ENCODE measurements at places on chromosomes 7 and 10. TPM values are rescaled to one million over a fixed set of nuclear protein-coding genes. Genes with fewer than 3 reads are reported as not detected.

DNA sequence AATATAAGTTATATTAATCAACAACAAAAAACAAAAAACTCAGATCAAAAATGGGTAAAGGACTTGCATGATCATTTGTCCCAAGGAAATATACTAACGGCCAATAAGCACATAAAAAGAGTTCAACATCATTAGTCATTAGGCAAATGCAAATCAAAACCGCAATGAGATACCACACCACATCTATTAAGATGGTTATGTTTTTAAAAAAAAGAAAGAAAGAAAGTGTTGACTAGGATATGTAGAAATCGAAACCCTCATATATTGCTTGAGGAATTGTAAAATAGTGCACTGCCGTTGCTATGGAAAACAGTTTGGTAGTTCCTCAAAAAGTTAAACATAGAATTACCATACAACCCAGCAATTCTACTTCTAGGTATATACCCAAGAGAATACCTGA lies 39.4 kb upstream of the CTNNA3 start:
- DNase-seq = no peak

DNA sequence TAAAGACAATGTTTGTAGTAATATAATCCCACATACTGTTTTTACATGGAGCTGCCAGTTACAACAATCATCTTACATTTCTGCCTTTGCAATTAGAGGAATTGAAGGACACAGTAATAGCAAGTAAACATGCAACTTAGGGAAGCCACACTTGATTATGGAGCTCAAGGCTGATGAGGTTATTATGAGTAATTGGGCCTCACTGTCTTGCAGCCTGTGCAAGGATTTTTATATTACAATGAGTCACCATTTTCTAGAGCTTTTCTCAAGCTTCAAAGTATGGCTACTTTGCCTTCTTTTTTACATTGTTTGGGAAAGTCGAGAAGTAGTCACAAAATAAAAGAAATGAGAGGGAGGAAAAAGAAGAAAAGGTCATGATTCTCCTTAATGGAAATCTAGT lies 226.4 kb downstream of the KIAA1217 start:
- DNase-seq = no peak

DNA sequence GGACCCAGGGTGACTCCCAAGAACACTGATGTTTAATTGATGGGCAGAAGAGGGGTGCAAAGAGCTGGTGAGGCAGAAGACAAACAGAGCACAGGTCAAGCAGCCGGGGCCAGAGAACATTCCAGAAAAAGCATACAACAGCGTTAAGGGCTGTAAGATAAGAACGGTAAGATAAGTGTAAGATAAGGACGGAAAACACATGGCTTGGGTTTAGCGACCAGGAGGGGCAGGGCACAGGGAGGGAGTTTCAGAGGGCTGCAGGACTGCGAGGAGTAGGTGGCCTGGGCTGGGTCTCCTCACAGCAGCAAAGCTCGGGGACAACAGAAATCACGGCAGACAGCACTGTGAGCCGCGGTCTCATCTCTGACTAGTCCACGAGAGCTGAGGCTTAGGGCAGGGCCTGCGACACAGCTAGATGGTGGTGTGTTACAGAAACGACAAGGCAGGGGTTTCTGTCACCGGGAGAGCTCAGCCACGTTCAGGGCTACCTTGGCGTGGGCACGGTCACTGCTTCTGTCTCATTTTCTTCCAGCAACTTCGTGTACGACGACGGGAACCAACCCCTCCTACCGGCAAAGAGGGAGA lies 24.6 kb downstream of the BRI3 start:
- no peak for DNase-seq

- no peak for DNase-seq
Observed at GRCh38 chr10:23534326-23534725, 95.5 kb downstream of the OTUD1 start.

- no peak for DNase-seq
Observed at GRCh38 chr7:99791021-99791420, 7.0 kb upstream of the CYP3A4 start.

- peak; percentile 30 for DNase-seq
Observed at GRCh38 chr7:151249034-151249731, 689 bp upstream of the SMARCD3 start.

GRCh38 chr10:128759174-128759573 lies 633.0 kb upstream of the MKI67 start:
- no peak for DNase-seq

GRCh38 chr10:71383972-71384687 lies 12.6 kb upstream of the CDH23 start:
- DNase-seq = peak; percentile 81

DNA sequence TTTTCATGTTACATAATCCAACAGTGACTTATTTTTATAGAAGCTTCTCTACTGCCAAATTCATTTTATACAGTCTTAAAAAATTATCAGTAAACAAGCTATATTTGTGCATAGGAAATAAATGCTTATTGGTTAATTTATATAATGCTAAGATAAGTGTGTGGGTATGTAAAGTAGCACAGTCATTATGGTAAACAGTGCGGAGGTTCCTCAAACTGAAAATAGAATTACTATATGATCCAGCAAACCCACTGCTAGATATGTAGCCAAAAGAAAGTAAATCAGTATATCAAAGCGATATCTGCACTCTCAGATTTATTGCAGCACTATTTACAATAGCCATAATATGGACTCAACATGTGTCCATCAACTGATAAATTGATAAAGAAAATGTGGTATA lies 71.1 kb downstream of the ATRNL1 start:
- DNase-seq = no peak

DNA sequence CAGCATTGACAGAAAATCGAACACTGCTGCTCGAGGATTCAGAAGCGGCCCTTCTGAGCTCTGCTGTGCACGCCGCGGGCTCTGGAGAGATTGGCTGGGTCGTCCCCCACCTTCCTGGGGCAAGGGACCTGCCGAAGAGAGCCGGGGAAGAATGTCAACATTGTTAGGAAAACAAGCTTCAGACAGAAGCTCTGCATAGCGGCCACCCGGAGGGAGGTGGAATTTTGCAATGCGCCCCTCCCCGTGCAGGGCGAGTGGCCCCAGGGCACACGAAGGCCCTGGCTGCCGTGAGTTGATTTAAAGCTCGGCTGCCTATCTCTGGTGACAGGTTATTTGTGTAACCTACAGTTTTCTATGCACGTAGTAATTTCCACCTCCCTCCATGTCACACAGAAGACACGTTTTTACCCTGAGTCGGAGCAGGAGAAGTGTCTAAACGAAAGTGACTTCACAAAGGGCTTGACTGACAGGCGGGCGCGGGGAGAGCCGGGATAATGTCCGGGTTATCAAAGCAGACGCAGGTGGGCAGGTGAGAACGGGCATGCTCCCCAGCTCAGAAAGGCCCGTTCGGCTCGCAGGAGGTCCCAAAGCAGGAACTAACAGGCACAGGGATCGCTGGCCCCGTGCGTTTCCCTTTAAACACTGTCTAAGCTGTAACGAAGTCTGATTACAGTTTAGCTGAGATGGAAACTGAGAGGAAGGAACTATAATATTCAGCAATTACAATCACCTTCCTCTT lies 84.6 kb downstream of the PDGFA start:
- no peak for DNase-seq

DNA sequence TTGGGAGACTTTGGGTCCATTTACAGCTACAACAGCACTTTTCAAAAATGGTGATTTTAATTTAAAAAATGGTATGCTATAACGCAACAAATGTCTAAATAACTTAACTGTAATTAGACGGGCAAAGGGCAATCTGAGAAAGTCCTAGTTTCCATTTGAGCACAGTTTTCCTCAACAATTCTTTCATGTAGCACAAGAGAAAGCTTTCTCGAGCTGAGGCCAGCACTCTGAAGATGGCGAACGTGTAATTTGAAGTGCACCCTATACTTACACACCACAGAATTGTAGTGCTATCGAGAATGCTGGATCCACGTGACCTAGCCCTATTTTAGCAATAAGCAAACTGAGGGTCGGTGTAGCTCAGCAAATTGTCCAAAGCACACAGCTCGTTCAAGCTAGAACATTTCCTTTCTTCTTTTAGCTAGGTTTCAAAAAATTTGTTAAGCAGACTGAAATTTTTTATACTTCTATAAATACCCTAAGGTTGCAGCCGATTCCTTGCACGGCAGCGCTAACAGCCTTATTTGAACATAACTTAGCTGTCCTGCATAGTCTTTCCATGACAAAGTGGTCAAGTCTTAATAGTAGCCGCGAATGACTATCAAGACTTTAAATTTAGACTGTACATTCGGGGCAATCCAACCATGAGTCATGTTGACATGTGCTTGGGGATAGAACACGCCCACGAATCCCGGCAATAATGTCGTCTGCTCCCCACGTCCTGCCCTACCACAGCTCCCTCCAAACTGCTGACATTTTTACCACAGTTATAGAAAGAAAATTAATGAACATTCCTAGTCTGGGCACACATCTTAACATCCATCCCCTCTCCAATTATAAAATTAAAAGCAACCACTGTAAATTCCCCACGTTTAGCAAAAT lies 10.0 kb downstream of the KLF6 start:
- peak; percentile 54 for DNase-seq

DNA sequence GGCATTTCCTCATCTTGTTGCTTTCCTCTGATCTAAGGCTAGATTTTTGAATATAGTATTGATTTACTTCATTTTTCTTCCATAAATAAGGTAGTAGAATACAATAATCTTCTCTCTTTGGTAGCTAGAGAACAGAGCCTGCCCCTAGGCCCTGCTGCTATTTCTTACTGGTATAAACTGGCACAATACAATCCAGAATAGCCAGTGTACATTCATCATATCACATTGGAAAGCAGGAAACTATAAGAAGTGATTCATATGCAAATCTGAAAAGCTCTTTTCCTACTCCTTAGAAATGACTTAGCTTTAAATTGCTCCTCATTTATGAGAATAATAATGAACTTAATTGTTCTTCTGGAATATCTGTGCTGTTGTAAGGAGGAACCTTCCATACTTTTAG lies 100.2 kb downstream of the KCND2 start:
- no peak for DNase-seq

GRCh38 chr10:26700884-26701630 lies 3.6 kb downstream of the PDSS1 start:
- DNase-seq = no peak

DNA sequence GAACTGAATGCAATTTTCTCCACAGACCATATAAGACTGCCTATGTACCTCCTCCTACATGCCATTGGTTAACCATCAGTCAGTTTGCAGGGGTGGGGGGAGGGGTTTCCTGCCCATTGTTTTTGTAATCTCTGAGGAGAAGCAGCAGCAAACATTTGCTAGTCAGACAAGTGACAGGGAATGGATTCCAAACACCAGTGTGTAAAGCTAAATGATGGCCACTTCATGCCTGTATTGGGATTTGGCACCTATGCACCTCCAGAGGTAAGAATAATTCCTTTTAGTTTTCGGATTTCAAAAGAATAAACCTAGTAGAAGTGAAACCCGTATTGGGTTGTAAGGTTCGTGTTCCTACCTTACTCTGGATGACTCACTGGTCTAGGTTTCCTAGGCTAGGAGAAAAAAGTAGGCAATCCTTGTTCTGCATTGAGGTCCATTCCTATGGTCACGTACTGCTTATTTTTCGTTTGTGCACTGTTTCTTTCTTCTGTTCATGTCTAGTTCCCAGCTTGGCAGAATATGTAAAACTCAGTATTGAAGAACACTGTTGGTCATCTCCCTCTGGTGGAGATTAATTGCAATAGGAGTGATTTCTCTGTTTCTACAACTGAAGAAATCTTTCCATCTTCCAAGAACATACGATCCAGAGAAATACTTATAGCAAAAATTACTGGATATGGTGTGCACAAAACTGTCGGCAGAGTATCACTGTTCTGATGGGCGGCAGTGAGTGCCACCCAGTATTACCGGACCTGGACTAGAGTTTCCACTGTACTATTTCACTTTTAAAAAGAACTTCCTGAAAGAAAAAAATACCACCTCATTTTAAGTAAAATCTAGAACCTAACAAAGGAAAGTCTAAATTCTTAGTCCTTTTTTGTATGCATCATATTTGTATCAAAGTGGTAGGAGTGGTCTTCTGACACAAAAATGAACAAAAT lies at the start of gene AKR1C3:
Gene AKR1C3 (plus strand): TSS at position 150 of the 941 bp plus-strand sequence. CDS start 31 bp downstream, at position 181.
- DNase-seq = no peak

DNA sequence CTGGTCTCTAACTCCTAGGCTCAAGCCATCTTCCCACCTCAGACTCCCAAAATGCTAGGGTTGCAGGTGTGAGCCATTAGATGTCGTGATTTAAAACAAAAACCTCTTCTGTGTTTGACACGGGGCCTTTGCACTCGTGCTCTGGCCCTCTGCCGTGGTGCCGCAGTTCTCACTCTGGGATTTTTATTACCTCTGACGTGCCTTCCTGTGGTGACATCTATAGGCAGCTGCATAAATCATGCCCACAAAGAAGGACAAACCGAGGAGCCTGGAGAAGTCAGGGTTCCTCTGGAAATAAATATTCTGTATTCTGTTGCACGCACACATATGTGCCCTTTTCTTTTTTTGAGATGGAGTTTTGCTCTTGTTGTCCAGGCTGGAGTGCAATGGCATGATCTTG lies 25.9 kb upstream of the OCM start:
- no peak for DNase-seq

GRCh38 chr7:155896531-155897263 lies 84.4 kb upstream of the SHH start:
- no peak for DNase-seq

GRCh38 chr10:29949411-29950011 lies 109.9 kb downstream of the JCAD start:
- no peak for DNase-seq

GRCh38 chr10:72073708-72074573 lies 14.4 kb downstream of the SPOCK2 start:
- no peak for DNase-seq

GRCh38 chr7:74012842-74013249 lies 15.1 kb upstream of the ELN start:
- no peak for DNase-seq

PRKRIP1 gene
- 20.8 TPM for total RNA-seq

COMMD3 gene
- 84.6 TPM for total RNA-seq

BMPER gene
- total RNA-seq = not detected

CLCN1 gene
- total RNA-seq = 0.17 TPM

CADPS2 gene
- not detected for total RNA-seq

RPEL1 gene
- total RNA-seq = not detected

LRIT1 gene
- total RNA-seq = not detected

CDC14C gene
- not detected for total RNA-seq

Data from activated CD4-positive, alpha-beta memory T cell treated with anti-CD3 and anti-CD28 coated beads for 36 hours (primary cell).